ENCODE measurements at places on chromosomes 2 and 18. TPM values are rescaled to one million over a fixed set of nuclear protein-coding genes. Genes with fewer than 3 reads are reported as not detected.

- H3K4me1 ChIP-seq: no peaks in the 10 kb centered on the region
- no peak overlapping the region for H3K4me3 ChIP-seq
- no peaks in the 10 kb centered on the region for H3K27me3 ChIP-seq
These were observed 434.7 kb downstream of the NRXN1 start for GRCh38 chr2:50597206-50597605.

MALL gene
- total RNA-seq: not detected

DNA sequence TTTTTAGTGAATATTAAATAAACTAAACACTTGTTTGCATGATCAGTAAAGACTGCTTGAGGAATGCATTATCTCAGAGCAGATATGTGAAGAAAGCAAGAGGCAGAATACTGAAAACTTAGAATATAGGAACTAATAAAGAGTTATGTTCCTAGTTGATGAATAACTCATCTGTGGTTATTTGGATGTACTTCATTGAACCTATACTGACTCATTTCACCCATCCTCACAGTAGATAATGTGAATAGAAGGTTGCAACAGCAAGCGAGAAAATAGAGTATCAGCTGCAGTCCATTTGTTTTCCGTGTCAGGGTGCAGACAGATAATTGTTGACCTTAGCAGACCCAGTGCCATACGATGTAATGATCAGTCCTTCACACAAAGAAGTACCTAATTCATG lies 945.7 kb upstream of the LRRTM1 start:
- H3K4me3 ChIP-seq: no peak overlapping the region
- no peaks in the 10 kb centered on the region for H3K27me3 ChIP-seq
- no peaks in the 10 kb centered on the region for H3K4me1 ChIP-seq
- no peaks in the 10 kb centered on the region for H3K36me3 ChIP-seq
- no peak for DNase-seq
- H3K27ac ChIP-seq: no peak overlapping the region

DNA sequence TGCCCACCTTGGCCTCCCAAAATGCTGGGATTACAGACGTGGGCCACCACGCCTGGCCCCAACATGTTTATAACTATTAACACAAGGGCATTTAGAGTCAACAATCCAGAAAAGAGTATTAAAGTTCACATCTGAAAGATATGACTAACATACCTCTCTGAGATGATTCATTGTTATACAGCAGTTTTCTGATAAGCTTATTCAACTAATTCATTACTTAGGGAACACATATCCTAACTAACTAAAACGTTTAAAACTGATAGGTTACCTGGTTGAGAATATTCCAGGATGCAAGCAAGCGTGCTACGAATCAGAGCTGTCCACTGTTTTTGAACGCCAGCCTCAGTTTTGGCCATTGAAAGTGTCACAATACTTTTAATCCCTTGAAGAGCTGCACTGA lies 34.0 kb upstream of the STRN start:
- DNase-seq: no peak
- H3K4me3 ChIP-seq: no peak overlapping the region
- H3K27ac ChIP-seq: no peak overlapping the region
- H3K36me3 ChIP-seq: peaks cover 24% of the 10 kb centered on the region
- no peaks in the 10 kb centered on the region for H3K4me1 ChIP-seq

MOB1A gene
- total RNA-seq: 150 TPM

- no peaks in the 10 kb centered on the region for H3K36me3 ChIP-seq
- no peak for DNase-seq
- no peak overlapping the region for H3K27ac ChIP-seq
- no peaks in the 10 kb centered on the region for H3K4me1 ChIP-seq
These were observed 40.8 kb downstream of the SPATS2L start for GRCh38 chr2:200347301-200347700.

- no peak overlapping the region for H3K4me3 ChIP-seq
- no peak overlapping the region for H3K27ac ChIP-seq
These were observed 40.2 kb downstream of the PID1 start for GRCh38 chr2:229230911-229231310.

SKOR2 gene
- not detected for total RNA-seq

DNA sequence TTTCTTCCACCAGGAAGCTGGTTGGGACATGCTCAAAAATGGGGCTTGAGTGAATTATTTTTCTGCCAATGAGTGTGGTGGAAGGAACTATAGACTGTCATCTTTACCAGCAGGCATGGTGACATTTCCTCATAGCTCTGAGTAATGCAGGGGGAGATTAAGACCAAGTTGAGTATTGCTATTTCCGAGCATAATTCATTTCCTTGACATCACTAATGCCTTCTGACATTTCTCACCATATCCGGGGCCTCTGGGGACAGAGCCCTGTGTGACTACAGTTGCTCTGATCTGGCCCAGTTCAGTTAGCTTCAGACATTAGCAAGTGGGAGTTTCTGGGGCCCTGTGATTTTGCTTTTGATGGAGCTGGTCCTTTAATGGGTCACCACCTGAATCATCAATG lies 410.4 kb downstream of the MEIS1 start:
- H3K27me3 ChIP-seq: no peaks in the 10 kb centered on the region
- no peak overlapping the region for H3K27ac ChIP-seq
- no peak overlapping the region for H3K4me3 ChIP-seq
- H3K4me1 ChIP-seq: no peaks in the 10 kb centered on the region
- H3K36me3 ChIP-seq: no peaks in the 10 kb centered on the region
- DNase-seq: no peak

- no peak overlapping the region for H3K4me3 ChIP-seq
- DNase-seq: no peak
- H3K27ac ChIP-seq: no peak overlapping the region
- no peaks in the 10 kb centered on the region for H3K4me1 ChIP-seq
These were observed 38.9 kb upstream of the SCG2 start for GRCh38 chr2:223641082-223641481.

DNA sequence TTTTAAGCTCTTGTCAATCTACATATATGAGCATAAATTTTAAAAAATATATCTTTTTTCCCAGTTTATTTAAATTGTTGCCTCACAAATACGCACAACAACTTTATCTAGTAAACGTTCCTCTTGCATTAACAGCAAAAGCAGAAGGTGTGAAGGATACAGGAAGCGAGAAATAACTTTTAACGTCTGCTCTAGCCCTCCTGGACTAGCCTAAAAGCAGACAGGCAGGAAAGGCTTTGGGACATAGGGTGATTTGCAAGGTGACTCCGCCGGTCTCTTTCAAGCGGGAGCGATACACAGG lies 434 bp upstream of the DUSP19 start:
- peaks cover 6% of the 10 kb centered on the region for H3K4me1 ChIP-seq
- H3K4me3 ChIP-seq: peak overlapping the region; percentile 80
- H3K27ac ChIP-seq: peak overlapping the region; percentile 43
- H3K36me3 ChIP-seq: no peaks in the 10 kb centered on the region
- peaks cover 3% of the 10 kb centered on the region for H3K27me3 ChIP-seq

GRCh38 chr18:9612977-9613376 lies 1.4 kb downstream of the PPP4R1 start:
- DNase-seq: peak; percentile 17
- no peak overlapping the region for H3K27ac ChIP-seq
- no peaks in the 10 kb centered on the region for H3K27me3 ChIP-seq
- peak overlapping the region; percentile 97 for H3K4me3 ChIP-seq

DNA sequence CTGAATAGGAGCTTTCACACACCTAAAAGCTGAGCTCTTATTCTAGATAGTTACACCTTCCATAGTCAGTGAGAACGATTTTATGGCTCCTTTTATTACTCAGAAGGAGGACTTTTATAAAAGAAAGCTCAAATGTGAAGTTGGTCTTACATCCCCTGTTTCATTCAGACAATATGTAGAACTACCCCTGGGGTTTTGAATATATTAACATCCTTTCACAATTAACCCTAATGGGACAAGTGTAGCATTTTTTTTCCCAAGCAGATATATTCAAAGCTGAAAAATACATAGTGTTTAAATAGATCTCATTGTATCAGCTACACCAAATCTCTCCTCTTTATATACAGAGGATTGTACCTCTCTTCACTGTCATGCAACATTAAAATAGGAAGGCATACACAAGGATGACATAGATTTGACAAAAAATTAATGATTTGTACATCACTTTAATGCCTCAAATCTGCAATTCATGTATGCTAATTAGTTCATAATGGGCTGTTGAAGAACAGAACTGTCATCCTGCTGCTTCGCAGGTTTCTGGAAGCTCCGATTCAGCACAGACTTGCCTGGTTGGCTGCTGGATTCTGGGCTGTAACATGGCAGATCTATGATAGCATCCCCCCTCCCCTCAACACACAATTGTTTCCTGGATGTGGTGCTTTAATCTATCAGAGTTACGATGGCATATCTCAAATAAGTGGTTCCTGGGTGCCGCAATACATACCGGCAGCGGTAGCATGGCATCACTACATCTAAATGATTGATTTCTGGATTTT lies 129.7 kb upstream of the PARD3B start:
- H3K4me3 ChIP-seq: no peak overlapping the region
- no peak for DNase-seq
- H3K27ac ChIP-seq: no peak overlapping the region
- no peaks in the 10 kb centered on the region for H3K36me3 ChIP-seq

ANKRD36C gene
- 37.4 TPM for total RNA-seq

GRCh38 chr2:157911246-157911645 lies 35.1 kb upstream of the ACVR1 start:
- no peak overlapping the region for H3K4me3 ChIP-seq
- H3K36me3 ChIP-seq: no peaks in the 10 kb centered on the region
- H3K4me1 ChIP-seq: no peaks in the 10 kb centered on the region
- no peak for DNase-seq
- no peak overlapping the region for H3K27ac ChIP-seq

PUM2 gene
- total RNA-seq: 104 TPM

GRCh38 chr18:63534615-63535014 lies 7.6 kb upstream of the SERPINB12 start:
- H3K27me3 ChIP-seq: peaks cover 16% of the 10 kb centered on the region
- H3K4me1 ChIP-seq: no peaks in the 10 kb centered on the region
- H3K36me3 ChIP-seq: no peaks in the 10 kb centered on the region
- H3K4me3 ChIP-seq: no peak overlapping the region
- peak; percentile 19 for DNase-seq

DNA sequence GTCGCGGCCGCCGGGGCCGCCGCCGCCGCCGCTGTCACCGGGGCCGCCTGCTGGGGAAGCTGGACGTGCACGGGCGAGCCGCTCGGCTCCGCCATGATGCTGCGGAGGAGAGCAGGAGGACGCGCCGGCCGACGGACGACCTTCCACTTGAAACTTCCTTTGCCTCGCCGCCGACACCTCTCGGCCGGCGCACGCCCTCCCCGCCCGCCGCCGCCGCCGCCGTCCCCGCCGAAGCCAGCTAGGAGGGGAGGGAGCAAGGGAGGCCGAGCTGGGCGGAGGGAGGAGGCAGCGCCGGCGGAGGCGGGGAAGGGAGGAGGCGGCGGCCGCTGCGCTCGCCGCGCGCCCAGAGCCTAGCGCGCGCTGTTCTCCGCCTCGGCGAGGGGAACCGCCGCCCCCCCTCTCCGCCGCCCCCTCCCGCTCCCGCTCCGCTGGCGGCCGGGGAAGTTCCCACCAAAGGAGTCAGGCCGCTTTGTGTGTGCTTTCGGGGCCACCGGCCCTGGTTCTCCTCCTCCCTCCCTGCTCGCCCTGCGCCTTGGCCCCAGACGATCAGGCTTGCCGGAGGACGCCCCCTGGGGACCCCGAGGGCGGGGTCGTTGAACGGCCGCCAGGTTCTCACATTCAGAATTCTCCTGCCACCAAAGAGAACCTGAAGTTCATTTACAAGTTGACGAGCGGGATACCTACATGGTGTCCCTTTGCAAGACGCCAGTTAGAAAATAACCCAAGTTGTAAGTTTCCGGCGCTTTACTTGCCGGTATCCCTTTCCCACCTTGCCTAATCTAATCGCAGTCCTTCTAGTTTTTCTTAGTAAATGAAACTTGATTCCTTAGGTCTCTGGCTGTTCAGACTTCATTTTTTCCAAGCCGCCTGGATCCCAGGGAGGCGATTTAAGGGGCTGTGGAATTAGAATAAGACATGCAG lies at the start of gene STK39:
Gene STK39, minus strand, starts transcription at position 255 of the 921 bp plus-strand sequence. Its CDS starts 160 bp downstream, at position 95.
- H3K4me1 ChIP-seq: peaks cover 35% of the 10 kb centered on the region
- peak; percentile 78 for DNase-seq
- H3K27me3 ChIP-seq: no peaks in the 10 kb centered on the region

ANKZF1 gene
- 217 TPM for total RNA-seq

CABYR gene
- total RNA-seq: 1.3 TPM

GRCh38 chr2:195494451-195494850 lies 162.6 kb upstream of the SLC39A10 start:
- no peak for DNase-seq
- H3K27ac ChIP-seq: no peak overlapping the region
- no peaks in the 10 kb centered on the region for H3K36me3 ChIP-seq

SERPINB7 gene
- not detected for total RNA-seq

GTF2A1L gene
- total RNA-seq: not detected

GCG gene
- total RNA-seq: not detected

ERMN gene
- 0.87 TPM for total RNA-seq

GRCh38 chr2:20496076-20496872 lies 49.4 kb downstream of the RHOB start:
- no peak overlapping the region for H3K27ac ChIP-seq
- DNase-seq: no peak
- H3K27me3 ChIP-seq: no peaks in the 10 kb centered on the region

- H3K27me3 ChIP-seq: no peaks in the 10 kb centered on the region
- no peak overlapping the region for H3K27ac ChIP-seq
- H3K4me1 ChIP-seq: no peaks in the 10 kb centered on the region
- no peaks in the 10 kb centered on the region for H3K36me3 ChIP-seq
- H3K4me3 ChIP-seq: no peak overlapping the region
These were observed 994.1 kb upstream of the ACVR2A start for GRCh38 chr2:146850746-146851145.

DNA sequence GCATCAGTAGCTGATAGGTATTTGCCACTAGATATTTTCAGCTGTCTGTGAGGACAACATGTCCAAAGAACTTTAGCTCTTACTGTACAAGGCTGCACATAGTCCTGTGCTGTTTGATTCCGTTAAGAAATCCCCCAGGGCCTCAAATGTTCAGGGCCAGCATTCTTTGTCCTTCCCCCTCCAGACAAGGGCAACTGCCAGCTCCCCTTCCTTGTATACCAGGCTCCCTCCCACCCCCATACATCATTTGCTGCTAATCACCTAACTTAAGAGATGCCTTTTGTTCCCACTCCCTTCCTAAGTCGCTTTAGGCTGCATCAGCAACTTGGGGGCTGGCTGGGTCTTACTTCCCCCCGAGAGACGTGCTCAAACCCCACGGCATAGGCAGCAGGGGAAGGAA lies 138.7 kb downstream of the CDH20 start:
- no peaks in the 10 kb centered on the region for H3K4me1 ChIP-seq
- no peaks in the 10 kb centered on the region for H3K27me3 ChIP-seq
- no peak for DNase-seq
- no peaks in the 10 kb centered on the region for H3K36me3 ChIP-seq
- no peak overlapping the region for H3K27ac ChIP-seq

CERKL gene
- total RNA-seq: 0.11 TPM

CHRND gene
- total RNA-seq: not detected

DNA sequence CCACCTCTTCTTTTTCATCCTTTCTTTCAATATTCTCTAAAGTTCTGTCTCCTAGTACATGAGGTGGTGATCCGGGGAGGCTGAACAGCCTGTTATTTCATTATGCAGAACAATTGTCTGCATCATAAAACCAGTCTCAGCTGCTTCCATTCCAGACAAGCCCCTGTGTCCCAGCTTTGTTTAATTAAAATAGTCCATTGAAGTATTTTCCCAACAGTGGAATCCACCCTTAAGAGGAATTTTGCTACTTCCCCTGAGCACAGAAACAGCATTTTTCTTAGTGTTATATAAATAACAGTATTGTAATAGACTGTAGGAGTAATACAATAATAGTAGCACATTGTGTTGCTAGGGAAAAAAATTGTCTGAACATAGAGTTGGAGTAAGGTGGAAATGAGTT lies 395.4 kb upstream of the TCF4 start:
- H3K4me1 ChIP-seq: no peaks in the 10 kb centered on the region
- no peak overlapping the region for H3K4me3 ChIP-seq
- no peaks in the 10 kb centered on the region for H3K27me3 ChIP-seq

- H3K27me3 ChIP-seq: no peaks in the 10 kb centered on the region
- no peaks in the 10 kb centered on the region for H3K4me1 ChIP-seq
- H3K4me3 ChIP-seq: no peak overlapping the region
- H3K27ac ChIP-seq: no peak overlapping the region
- H3K36me3 ChIP-seq: no peaks in the 10 kb centered on the region
These were observed 133.3 kb downstream of the CDH2 start for GRCh38 chr18:28043631-28044030.
